Eye (tissue), 1 donor: ENCODE measurements at places on chromosomes 3 and 15.

- DNase-seq, result no peak
Measured at GRCh38 chr15:75114796-75115195, 86.9 kb upstream of the C15orf39 start.

GRCh38 chr3:134056464-134056891 lies 26.8 kb upstream of the SLCO2A1 start:
- DNase-seq, result no peak

- DNase-seq, result no peak
Measured at GRCh38 chr15:80447077-80447476, 42.9 kb downstream of the ARNT2 start.

DNA sequence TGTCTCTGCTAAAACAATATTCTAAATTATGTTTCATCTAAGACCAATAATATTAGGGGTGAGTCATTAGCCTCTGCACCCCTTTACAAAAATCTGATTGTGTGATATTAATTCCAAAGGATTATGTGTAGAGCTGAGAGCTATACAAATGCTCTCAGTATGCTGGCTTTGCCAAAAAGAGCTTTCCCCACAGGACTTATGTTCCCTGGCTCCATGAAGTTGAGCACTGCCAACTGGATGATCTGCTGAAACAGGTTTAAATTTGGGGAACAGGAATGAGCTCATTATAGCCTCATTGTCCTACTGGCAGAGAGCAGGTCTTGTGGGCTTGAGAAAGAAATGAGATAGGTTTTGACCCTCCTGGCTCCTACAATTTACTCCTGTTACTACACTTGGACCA lies 347.8 kb upstream of the LMCD1 start:
- no peak for DNase-seq

GRCh38 chr3:55490276-55490913 lies 3.3 kb upstream of the WNT5A start:
- no peak for DNase-seq

DNA sequence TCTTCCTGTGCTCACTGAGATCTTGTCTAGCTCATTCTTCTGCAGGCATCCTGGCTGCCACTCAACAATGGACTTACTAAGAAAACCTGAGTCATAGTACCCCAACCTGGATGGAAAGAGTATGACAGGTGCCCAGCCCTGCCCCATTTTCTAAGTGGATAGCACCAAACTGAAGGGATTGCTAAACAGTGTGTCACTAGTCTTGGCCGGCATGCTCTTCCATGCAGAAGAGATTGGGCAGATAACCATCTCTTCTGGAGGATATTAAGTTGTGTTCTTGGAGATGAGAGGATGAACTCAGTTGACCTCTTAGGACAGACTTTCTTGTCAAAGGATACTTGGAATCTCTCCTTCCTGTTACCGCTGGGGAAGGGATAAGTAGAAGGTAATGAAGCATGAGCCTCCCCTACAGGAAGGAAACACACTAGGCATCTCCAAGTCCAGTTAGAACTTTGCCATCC lies 797.5 kb downstream of the AGBL1 start:
- DNase-seq, result no peak

- DNase-seq, result no peak
Measured at GRCh38 chr3:149619136-149619535, 38.7 kb downstream of the WWTR1 start.

DNA sequence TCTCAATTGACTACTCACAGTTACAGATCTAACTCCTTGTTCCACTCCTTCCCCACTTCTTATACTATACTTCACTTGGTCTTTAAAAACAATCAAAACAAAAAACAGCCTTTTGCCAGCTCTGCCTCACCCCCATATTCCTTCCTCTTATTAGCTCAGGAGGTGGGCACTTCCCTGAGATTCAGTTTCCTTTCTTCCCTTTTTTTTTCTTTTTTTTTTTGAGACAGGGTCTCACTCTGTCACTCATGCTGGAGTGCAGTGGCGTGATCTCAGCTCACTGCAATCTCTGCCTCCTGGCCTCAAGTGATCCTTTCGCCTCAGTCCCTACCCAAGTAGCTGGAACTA lies 6.9 kb downstream of the C3orf62 start:
- no peak for DNase-seq

DNA sequence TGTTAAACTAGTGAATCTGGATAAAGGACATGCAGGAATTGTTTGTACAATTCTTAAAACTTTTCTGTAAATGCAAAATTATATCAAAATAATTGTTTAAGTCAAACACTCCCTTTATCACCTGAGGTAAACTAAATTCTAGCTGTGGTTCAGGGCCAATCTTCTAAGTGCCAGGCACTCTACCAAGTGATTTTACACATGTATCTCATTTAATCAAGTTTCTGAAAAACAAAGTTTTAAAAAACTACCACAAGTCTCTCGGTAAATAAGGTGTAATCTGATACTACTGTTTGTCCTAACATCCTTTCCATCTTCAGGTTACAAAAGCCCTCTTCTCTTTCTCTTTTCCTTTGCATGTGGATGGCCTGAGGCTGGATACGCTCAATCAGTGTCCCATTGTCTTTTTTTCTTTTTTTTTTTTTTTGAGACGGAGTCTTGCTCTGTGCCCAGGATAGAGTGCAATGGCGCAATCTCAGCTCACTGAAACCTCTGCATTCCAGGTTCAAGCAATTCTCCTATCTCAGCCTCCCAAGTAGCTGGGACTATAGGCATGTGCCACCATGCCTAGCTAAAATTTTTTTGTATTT lies 19.3 kb downstream of the IFT80 start:
- no peak for DNase-seq

DNA sequence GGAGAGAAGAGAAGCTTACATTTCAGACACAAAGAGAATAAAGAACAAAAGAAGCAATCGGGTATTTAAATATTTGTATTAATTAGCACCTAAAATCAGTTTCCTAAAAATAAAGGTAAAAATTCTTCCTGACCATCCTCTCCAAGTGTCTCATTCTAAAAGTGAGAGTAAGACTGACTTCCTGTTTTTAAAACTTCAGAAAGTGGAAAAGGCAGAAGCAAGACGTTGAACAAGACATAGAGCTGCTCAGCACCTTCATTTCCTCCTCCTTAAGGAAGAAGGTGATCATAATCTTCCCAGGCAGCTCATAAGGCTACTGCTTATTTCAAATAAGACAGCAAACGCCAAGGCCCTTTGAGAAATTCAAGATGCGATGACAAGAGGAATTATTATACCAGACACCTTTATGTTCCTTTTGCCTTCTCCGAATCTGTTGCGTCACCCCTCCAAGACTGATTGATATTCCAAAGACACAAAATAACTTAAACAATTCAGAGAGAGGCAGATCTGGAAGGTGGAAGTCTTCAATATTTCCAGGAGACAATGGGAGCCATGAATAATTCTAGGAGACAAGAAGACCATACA lies 238.8 kb upstream of the TLE3 start:
- no peak for DNase-seq

GRCh38 chr3:111861391-111861790 lies 2.3 kb downstream of the PHLDB2 start:
- DNase-seq, result no peak

DNA sequence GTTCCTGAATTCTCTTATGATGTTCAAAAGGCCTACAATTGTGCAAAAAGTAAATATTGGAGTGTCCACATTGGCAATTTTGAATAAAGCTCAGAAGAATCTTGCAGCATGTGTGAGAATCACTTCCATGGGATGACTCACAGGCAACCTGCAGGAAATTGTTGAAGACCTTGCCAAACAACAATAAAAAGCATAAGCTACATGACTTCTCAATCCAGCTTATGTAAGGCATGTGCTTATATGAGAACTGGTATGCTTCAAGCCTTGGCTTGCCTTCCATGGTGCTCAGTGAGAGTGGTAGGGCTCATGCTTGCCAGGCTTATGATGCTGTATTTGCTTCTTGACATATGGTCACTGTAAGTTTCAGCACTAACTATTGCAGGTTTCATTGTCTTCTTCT lies 18.4 kb upstream of the BCHE start:
- DNase-seq, result no peak

DNA sequence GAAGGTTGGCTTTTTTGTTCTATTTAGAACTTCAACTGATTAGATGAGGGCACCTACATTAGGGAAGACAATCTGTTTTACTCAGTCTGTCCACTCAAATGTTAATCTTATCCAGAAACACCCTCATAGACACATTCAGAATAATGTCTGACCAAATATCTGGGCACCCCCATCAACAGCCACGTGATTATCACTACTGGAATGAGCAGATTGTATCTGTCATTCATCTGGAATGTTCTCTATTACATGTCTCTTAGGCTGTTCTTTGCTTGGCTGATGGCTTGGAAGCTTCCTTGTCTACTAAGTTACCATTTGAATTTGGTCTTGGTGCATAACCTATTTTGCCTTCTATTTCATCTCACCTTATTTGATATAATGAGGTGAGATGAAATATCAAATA lies 15.7 kb upstream of the LRRC58 start:
- no peak for DNase-seq

- no peak for DNase-seq
Measured at GRCh38 chr3:194908496-194908895, 222.8 kb downstream of the FAM43A start.

GRCh38 chr3:97863031-97863430 lies 41.2 kb downstream of the CRYBG3 start:
- no peak for DNase-seq

- peak; percentile 18 for DNase-seq
Measured at GRCh38 chr3:153749070-153749610, 372.1 kb upstream of the ARHGEF26 start.

- no peak for DNase-seq
Measured at GRCh38 chr3:189512821-189513220, 118.4 kb upstream of the TP63 start.

DNA sequence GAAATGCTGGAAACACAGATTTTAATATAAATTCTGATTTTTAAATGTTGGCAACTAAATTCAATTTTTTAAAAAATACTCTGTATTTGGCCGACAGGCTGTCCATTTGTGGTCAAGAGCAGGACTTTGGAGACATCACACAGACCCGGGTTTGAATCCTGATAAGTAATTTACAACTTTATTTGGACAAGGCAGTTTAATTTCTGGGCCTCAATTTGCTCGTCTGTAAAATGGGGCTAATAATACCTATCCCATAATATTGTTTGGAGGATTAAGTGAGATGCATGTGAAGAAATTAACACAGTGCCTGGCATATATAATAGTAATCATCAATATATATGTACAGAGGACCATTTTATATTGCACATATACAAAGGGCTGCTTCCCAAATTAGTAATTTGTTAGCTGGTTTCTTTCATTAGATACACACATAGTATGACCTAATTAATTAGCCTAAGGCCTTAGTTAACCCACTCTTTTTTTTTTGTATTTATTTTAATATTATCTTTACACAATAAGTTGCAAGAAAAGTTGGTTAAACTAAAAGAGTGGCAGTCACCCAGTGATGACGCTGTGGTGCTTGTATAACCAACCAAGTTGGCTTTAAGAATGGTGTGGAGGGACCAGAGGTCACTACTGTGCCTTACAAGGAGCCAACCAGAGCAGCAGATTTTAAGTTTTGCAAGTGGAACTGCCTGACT lies 665 bp downstream of the PIGB start:
- DNase-seq, result no peak

DNA sequence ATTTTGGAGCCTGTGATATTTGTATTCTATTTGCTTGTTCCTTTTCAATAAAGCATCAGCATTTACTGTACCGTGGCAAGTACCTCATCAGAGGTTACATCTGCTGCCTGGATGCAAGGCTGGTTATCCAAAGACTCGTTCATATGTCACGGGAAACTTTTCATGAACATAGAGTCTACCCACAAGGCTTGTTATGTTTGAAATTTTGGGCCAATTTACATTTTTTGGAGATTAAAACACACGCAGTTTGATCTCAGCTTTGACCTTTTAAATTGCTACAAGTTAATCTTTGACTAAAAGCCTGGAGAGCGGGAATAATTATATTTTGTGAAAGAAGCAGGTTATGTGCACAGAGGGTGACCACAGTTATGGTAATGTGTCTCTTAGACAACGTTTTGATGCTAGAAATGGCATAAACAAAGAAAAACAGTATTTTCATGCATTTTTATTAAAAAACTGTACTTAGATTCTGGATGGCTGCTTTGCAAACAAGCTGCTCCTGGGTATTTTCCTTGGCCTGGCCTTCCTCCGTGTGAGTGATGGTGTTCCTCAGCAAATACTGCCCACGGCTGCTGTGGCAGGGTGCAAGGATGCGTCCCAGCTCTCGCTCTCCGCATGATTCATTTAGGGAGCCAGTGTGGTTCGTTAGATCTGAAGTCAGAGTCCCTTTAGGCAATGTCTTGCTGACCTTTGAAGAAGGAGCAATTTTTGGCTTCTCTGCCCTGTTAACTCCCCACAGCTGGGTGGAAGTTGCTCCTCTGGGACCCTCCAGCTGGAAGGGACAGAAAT lies 27.1 kb downstream of the CHST2 start:
- peak; percentile 44 for DNase-seq

DNA sequence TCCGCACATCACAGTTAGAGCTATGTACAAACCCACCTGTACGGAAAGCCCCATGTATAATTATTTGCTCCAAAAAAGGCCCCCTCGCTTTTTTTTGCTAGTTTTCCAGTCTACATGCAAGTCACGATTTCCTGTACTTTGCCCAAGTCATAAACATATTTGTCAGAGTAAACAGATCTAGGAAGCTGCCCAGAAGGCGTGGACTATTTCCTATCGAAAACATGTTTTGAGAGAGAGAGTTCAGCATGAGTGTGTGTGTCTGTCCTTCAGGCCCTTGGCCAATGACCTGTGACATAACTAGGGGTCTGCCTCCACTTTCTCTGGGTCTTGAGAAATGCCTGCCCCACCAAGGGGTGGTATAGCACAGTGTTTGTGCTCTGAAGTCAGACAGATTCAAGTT lies 72.7 kb upstream of the HACD2 start:
- no peak for DNase-seq

DNA sequence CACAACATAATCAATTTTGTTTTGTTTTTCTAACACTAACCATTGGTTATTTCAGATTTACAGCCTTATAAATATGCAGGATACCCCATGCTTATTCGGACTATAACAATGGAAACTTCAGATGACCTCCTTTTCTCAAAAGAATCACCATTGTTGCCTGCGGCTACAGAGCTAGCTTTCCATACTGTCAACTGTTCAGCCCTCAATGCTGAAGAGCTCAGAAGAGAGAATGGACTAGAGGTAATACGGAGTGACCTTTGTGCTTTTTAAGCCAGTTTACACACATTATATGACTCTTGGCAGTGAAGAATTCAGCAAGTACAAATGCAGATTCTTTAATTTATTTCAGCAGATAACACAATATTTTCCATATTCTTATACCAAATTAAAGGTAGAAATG lies 81.8 kb downstream of the DNAJC13 start:
- DNase-seq, result no peak

GRCh38 chr15:73053398-73053723 lies 1.1 kb downstream of the NEO1 start:
- DNase-seq, result no peak
